Kasumi-1 (cell line): ENCODE measurements at places on chromosomes 11 and 22.
A peak's percentile ranks its signal among the peaks of the same experiment; 100 is the strongest.

- DNase-seq: peak; percentile 86
Measured at GRCh38 chr11:86592659-86593451, 79.6 kb downstream of the ME3 start.

DNA sequence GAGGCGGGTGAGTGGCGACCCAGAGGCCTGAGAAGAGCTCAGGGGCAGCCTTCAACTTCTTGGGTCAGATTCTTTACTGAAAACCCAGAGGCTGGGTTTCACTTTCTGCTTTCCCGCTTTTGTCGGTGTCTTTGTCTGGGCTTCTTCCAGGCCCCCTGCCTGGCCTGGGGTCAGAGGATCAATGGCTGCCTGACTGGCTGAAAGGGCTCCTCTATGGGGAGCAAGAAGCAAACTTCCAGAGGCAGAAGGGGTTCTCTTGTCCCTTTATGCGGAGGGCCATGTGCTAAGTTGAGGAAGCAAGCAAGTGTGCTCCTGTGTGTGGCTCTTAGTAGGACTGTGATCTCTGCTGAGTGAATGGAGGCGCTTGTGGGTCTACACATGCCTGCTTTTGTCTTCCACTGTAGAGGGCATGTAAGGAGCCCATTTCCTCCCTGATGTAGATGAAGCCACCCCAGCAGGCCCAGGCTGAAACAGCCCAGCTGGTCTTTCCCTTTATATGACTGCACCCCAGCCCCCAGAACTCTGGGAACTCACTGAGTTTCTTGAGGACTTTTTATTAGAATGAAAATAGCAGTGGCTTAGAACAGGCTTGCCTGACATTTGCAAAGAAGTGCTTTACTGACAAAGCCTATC lies 1.0 kb upstream of the PKNOX2 start:
- no peak for DNase-seq

DNA sequence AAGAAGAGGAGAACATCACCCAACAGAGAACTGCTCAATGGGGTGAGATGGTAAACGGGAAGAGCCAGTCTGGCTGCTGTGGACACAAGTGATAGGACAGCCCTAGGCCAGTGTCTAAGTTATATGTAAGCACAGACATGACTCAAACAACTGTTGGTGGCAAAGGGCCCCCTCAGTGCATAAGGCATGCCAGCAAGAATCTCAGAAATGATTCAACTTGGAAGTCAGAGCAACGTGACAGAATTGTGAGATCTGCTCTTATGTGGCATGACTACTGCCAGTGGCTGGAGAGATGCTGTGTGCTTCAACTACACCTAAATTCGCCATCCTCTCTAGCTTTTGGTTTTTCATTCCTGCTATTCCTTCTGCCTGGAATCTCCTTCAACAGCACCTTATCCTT lies 7.4 kb downstream of the SLN start:
- DNase-seq: no peak

DNA sequence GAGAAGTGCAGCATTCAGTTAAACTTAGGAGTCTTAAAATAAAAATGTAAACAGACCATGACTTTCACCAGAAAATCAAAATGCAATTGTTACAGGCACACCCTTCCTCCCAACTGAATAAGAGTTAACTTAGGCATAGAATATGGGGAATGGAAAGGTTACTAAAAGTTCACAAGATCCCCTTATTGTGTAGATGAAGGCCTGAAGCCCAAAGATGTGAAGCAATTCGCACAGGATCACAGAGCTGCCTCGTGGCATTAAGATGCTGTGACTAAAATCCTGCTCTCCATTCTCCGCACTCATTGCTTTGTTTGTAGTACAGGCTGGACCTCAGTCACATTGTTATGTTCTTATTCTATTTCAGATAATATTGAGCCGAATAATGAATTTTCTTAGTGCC lies 4.0 kb downstream of the MS4A5 start:
- no peak for DNase-seq

GRCh38 chr11:122743949-122744348 lies 88.4 kb downstream of the UBASH3B start:
- DNase-seq: peak; percentile 96

DNA sequence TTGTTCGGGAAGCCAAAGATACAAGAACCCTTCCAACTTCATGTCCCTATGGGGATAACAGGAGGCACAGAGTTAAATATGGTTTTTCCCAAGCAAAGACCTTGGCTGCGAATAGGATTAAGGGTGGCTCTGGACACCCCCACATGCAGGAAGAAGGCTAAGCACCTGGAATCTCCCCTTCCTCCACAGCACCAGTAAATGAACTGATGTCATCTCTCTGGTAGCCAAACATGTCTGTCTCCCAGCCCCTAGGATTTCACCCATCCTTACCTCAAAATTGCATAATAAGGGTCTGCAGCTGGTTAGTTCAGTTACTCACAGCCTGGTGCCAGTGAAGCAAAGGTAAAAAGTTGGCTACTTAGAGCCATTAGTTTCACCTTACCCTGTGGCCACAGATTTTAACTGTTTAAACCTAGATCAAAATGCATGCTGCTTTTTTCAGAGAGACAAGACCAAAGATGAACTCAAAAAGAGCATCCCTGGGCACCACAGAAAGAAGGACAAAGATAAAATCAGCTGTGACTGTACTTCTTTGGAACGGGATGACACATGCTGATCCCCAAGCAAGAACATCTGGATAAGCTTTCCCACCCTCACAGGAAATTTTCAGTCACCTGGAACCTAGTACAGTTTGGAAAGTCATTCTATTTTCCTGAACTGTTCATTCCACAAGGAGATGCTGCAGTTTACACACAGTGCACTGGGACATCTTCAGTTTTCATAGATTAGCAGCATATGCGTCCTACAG lies 77.2 kb upstream of the AKIP1 start:
- DNase-seq: no peak

GRCh38 chr11:111413849-111414248 lies 34.8 kb upstream of the POU2AF1 start:
- no peak for DNase-seq

DNA sequence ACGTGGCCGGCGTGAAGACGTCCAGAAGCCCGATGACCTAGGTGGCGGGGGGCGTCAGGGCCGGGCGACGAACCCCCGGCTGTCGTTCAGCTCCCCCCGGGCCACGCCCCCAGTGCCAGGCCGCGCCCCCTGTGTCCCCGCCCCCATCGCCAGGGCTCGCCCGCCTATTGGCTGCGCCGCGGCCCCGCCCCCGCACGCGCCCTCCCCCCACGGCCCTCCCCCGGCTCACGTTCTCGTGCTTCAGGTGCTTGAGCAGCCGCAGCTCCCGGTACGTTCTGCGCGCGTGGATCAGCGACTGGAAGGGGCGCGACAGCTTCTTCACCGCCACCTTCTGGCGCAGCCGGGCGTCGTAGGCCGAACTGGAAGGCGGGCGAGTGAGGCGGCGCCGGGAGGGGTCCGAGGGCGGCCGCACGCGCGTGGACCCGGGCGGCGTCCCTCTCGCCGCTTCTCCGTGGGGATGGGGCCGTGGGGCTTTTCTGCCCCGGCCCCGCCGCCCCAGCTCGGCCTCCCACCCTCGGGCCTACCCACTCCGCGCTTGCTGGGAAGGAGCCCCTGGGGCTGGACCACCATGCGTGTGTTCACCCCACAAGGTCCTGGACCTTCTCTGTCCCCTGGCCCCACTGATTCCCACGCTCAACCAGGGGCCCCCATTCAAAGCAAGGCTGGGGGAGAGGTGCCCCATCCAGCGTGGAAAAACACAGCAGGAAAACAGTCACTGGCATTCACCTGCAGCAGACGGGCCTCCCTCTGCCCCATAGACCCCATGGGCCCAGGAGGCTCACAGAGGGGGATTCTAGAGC lies 2.4 kb downstream of the MAPK11 start:
- no peak for DNase-seq

GRCh38 chr11:128415539-128415938 lies 171.8 kb downstream of the ETS1 start:
- DNase-seq: no peak

GRCh38 chr11:30016588-30017363 lies at the start of gene KCNA4:
TSS of gene KCNA4 (minus strand) at chr11:30017030. CDS start at chr11:30012678, 4,352 bp downstream.
- no peak for DNase-seq

- no peak for DNase-seq
Measured at GRCh38 chr11:109783840-109784239, 309.4 kb upstream of the ZC3H12C start.

DNA sequence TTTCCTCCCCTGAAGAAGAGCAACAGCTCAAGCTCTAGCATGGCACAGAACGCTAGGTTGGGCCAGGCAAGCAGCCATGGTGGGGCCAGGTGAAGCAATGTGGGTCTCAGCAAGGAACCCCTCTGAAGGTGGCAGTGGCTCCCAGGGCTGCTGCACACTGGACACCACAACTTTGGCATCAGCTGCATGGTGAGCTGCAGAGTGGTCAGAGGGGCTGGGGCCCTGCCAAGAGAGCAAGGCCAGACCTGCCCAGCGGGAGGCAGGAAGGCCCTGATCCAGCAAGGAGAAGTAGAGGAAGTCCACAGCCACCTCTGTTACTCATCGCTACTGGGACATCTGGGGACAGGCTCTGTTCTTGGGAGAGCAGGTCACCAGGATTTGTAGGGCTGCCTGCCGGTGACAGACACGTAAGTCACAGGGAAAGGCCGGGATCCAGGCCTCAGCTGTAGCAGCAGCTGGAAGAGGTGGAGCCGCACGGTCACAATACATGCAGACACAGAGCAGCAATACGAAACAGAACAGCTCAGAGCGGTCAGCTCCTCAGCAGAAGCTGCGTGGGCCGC lies 12.4 kb downstream of the CYB561A3 start:
- no peak for DNase-seq

GRCh38 chr11:45725776-45726492 lies 60.5 kb upstream of the CHST1 start:
- no peak for DNase-seq

- peak; percentile 43 for DNase-seq
Measured at GRCh38 chr11:109808569-109808968, 284.6 kb upstream of the ZC3H12C start.

GRCh38 chr22:46064228-46064965 lies 85.9 kb upstream of the PPARA start:
- DNase-seq: no peak
